SIG-M5 (cell line): ENCODE measurements at places on chromosomes 16 and 17.

- DNase-seq: no peak
These were observed 42.5 kb downstream of the GOSR1 start for GRCh38 chr17:30519707-30520106.

DNA sequence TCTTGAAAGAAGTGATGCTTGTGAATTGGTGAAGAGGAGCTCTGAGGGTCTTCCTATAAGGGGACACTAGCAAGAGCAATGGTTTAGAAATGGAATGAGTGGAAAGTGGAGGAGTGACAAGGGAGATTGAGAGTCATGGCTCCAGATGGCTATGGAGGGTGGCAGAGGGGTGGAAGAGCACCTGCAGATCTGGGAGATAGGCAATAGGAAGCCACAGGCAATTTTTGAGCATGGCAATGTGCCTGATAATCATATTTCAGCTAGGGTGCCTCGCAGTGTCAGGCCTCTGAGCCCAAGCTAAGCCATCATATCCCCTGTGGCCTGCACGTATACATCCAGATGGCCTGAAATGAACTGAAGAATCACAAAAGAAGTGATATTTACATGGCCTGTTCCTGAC lies 21.5 kb downstream of the RGS9 start:
- DNase-seq: no peak

DNA sequence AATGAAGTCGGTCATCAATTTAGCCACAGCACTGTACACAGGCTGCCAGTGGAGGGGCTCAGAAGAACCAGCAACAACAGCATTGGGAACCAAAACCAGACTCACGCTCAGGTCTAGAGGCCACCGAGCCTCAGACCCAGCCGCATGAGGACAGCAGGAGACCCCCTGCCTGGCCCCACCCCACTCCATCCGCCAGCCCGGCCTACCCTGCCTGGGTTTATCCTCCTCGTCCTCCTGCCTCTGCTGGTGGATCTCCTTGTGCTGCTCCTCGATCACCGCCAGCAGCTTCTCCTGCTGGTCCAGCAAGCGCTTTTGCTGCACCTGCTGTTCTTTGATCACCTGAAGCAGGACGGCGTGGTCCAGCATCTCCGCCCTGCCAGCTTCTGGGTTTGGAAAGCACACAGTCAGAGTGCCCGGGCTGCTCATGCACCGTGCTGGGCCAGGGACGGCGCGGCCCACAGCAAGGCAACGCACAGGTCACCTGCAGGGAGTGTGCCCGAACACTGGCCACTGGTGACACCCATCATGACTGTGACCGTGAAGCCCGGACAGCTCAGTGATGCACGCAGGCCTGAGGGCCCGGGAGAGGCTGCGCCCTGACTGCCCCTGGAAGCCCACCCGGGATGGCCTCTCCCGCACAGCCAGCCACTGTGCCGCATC lies 7.7 kb downstream of the NDUFAF8 start:
- no peak for DNase-seq

DNA sequence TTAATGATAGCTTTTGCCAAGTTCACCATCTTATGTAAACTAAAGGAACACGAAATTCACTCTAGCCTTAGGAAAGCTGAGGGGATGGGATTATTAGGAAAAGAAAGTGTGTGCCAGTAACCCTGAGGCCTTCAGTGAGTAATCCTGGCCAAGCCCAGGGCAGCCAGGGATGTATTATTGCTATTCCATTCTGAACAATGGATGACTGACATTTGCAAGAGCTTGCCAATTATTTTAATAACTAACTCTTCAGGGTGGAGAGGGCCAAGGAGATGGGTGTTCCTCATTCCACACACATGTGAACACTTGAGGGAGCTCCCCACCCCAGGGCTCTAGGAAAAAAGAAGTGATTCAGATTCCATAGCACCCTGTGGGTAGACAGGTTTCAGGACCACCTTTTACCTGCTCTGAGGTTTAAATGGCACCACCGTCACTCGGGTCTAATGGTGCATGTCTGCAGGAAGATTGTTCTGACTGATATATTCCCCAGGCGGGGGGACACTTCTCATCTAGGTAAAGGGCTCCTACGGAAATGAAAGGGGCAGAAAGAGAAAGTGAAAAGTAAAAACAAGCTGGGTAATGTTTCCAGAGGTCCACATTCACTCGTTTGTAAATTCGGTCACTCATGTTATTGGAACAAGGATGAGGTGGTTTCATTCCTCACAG lies 41.5 kb downstream of the TK2 start:
- no peak for DNase-seq

DNA sequence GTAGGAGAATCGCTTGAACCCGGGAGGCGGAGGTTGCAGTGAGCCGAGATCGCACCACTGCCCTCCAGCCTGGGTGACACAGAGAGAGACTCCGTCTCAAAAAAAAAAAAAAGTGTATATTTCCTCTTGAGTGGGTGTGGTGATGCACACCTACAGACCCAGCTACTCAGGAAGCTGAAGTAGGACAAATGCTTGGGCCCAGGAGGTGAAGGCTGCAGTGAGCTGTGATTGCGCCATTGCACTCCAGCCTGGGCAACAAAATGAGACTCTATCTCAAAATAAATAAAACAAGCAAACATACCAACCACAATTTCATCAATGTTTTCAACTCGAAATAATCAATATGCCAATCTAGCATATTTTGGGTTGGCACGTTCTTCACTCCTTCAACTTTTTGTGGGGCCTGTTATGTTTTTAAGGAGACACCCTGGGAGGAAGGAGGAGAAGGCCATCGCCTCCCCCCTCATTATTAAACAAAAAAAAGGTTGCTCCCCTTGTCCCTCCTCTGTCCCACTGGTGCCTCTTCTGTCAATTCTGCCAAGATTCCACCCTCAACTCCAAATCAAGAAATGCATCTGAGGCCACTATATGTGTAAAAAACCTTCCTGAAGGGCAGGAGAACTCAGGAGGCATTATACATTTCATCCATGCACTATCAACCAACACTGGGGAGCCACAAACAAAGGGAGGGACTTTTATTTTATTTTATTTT lies 52.4 kb upstream of the ATF7IP2 start:
- no peak for DNase-seq

DNA sequence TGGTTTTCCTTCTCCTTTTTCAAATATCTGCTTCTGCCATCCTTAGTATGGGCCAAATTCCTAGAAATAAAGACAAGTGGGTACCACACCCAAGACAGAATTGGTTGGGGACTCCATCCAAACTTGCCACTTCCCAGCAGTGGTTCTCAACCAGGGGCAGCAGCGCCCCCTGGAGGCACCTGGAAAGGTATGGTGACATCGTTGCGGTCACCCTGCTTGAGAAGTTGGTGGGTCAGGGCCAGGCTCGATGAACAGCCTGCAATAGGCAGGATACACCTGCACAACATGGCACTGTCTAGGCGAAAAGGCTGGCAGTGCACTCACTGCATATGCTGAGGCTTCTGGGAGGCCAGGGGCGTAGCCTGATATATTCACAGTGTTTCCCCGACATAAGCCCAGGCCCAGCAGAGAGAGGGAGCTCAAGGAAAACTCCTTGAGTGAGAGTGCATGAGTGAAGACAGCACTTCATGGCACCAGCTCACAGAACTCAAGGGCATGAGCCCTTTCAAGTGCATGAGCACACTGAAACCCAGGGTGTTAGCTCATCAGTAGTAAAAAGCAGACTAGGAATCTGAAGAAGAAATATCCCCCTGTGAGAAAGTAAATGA lies 57.7 kb downstream of the CMC2 start:
- DNase-seq: no peak

- DNase-seq: no peak
These were observed 56.9 kb downstream of the WWP2 start for GRCh38 chr16:69818891-69819545.

DNA sequence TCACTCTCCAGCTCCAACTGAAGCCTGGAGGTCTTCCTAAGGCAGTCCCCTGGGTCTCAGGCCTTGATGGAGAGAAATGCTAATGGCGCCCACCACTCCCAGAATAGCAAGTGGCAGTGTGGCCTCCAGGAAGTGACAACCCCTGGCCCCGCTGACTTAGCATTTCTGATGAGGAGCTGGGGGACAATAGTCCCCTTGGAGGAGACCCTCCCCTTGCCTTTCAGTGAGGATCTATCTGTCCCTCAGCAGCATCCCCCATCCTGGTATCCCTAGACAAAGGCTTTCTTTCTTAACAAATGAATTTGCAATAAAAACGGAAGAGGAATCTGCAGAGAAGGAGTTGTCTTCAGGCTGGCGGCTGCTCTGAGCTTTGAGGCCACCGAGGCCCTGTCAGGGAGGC lies 68.8 kb downstream of the LITAF start:
- no peak for DNase-seq

- DNase-seq: no peak
These were observed 59.9 kb downstream of the ABR start for GRCh38 chr17:1119924-1120323.

DNA sequence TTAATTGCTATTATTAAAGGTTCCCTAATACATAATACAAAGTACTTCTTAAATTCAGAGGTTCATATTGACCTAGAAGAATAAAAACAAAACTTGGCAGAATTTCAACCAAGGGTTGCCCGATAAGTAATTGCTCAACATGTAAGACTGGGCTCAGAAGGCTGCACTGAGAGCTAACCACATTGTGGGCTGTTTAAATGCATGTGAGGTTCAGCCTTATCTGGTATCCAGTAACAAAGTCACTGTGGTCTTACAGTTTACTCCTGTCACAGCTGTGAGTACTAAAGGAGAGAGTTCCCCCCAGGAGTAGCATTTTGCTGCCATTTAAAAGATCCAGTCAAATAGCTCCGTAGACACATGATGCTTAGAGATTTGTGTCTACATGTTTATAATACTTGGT lies 1.6 kb upstream of the DHRS11 start:
- DNase-seq: peak; percentile 62

DNA sequence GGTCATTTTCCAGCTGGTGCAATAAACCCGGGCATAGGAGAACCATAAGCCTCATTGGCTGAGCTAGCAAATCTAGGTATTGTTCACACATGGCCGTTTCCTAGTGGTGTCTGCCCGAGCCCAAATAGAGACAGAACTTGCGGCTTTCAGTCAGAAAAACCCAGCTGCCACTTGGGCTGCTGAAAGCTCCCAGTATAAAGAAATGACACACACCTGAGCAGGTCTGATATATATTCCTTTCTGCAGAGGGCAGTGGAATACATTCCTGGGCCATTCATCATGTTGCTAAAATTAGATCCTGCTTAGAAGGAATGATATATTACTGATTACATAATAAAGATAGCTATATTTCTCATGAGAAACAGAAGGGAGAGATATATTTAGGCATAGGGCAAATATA lies 83.9 kb upstream of the IRX5 start:
- DNase-seq: no peak

DNA sequence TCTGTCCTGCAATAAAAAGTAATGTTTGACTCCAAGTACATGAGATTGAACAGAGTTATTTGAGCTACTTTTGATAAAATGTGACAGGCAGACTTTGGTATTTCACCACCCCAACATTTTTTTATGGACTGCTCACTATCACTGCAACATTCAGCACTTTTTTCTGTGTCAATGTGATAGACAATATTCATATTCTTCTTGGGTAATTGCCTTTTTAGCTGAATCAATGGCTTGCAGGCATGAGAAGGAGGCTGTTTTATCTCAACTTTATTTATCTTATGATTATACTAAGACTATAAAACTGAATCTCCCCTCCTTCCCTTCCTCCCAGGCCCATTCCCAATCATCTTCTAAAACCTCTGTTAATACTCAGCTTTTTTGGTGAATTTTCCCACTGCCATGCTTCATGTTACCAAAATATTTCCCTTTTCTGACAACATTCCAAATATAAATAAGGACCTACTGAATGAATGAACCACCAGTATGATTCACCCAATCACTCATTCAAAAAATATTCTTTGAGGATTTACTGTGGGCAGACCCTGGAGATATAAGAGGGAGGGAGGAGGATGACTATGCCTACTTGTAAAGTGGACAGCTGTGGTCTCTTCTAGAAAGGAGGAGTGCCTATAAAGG lies 67.6 kb downstream of the CDH13 start:
- no peak for DNase-seq

DNA sequence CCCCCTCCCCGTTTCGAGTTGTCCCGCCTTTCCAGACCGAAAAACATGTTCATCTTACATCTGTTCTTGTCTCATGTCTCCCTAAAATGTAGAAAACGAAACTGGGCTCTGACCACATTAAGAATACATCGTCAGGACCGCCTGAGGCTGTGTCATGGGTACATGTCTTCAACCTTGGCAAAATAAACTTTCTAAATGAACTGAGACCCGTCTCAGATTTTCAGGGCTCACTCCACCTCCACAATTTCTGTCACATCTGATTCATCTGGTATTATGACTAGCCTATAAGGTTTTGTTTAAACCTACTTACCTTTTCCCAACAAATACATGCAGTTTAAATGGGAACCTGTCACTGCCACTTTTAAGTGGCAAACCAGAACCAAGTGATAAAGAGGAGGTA lies 621 bp downstream of the SDR42E1 start:
- no peak for DNase-seq

DNA sequence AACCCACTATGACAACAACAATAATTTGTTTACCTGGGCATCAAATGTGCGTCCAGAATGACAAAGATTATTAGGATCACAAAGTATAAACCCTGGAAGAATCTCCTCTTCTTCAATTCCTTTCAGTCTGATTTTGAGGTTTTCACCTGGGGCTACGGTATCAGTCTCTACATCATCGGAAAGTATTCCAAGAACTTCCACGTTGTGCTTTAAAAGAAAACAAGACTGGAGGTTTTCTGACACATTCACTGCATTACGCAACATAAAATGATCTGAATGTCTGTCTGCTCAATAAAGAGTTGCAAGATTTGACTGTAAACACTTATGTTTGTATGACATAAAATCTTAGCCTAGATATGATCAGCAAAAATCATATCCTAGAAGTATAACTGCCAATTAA lies 26.0 kb upstream of the RSL1D1 start:
- DNase-seq: no peak

DNA sequence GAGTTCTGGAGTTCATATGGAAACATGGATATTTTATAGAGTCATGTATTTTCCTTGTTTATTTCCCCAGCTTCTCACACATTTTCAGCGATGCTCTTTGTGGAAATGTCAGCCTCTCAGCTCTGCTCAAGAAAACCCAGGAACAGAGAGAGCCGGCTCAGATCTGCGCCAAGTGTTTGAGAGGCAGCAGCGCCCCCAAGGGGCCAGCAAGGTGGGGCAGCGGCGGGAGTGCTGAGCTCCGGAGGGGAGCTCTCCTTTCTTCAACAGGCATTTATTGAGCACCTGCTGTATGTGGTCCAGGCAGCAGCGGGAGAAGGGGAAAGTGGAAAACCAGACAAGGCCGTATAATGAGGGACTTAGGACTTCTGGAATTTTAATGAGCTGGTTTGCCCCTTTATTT lies 421.1 kb upstream of the C16orf82 start:
- no peak for DNase-seq

- DNase-seq: no peak
These were observed 798.4 kb upstream of the EEF2KMT start for GRCh38 chr16:5895976-5896375.

- no peak for DNase-seq
These were observed 33.5 kb downstream of the ABCC3 start for GRCh38 chr17:50668025-50668837.

- peak; percentile 75 for DNase-seq
These were observed 1.9 kb downstream of the MED11 start for GRCh38 chr17:4733073-4733531.

DNA sequence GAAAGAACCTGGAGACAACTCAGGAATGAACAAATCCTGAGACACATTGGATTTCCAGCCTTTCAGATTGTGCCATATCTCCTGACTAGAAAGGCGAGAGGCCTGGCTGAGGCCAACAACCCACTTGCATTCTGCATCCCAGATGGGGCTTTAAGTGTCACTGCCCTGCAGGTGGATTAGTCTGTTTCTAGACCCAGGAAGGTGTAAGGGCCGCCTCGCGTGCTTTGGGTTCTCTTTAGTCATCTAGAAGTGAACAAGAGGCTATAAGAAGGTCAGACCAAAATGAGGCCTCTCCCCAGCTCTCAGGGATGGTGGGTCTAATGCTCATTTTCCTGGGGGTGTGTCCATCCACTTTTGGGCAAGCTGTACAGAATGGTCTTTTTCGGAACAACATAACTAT lies 4.9 kb downstream of the SAP30BP start:
- no peak for DNase-seq
